ENCODE measurements at places on chromosomes 1 and 21.
A peak's percentile ranks its signal among the peaks of the same experiment; 100 is the strongest.

DNA sequence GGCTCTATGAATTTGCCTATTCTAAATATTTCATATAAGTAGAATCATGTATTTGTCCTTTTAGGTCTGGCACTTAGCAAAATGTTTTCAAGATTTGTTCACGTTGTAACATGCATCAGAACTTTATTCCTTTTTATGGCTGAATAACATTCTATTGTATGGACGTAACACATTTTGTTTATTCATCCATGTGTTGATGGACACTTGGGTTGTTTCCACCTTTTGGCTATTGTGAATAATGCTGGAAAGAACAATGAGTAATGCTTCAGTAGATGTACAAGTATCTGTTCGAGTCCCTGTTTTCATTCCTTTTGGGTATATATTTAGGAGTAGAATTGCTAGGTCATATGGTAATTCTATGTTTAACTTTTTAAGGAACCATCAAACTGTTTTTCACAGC is 24.7 kb downstream of the SLC35A3 start:
- DNase-seq = no peak

DNA sequence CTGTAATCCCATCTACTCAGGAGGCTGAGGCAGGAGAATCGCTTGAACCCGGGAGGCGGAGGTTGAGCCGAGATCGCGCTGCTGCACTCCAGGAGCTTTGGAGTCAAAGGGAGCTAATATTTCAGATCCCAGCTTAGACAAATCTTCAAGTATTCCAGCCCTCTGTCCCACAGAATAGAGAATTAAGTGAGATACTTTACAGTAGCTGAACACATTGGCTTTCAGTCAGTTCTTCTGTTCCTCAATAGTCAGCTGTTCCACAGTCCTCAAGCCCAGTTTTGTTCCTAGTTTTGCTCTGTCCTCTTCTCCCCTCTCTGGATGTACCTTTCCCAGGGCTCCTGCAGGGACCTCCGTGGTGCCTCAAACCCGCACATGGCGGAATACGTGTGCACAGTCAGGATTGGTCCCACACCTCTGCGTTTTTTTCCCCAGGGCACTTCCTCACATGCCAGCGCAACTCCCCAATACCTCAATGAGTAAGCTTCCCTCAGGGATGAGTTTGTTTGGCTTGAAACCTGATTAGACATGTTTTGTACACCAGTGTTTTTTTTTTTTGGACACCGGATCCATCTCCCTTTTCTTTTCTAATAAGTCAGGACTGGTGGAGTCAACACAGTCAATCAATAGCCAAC is 1.2 kb downstream of the MFN2 start:
- DNase-seq = no peak

GRCh38 chr1:230306169-230306568 is 120.0 kb downstream of the PGBD5 start:
- no peak for DNase-seq

DNA sequence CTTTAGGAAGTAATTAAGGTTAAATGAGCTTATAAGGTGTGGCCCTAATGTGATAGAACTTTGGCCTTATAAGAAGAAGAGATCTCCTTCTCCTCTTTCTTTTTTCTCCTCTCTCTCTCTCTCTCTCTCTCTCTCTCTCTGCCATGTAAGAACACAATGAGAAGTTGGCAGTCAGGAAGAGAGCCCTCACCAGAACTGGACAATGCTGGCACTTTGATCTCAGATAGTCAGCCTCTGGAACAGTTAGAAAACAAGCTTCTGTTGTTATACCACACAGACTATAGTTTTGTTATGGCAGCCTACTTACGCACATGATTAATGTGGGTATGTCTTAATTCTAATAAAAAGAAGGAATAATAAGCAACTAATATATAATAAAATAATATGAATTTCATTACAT is 444.2 kb upstream of the LRRC7 start:
- DNase-seq = no peak

- DNase-seq = no peak
Measured at GRCh38 chr1:33735624-33736023, 128.3 kb upstream of the HMGB4 start.

GRCh38 chr1:24849672-24850295 is 80.3 kb downstream of the RUNX3 start:
- DNase-seq = peak; percentile 21

GRCh38 chr1:104746994-104747393 is 997.3 kb downstream of the AMY1C start:
- no peak for DNase-seq

DNA sequence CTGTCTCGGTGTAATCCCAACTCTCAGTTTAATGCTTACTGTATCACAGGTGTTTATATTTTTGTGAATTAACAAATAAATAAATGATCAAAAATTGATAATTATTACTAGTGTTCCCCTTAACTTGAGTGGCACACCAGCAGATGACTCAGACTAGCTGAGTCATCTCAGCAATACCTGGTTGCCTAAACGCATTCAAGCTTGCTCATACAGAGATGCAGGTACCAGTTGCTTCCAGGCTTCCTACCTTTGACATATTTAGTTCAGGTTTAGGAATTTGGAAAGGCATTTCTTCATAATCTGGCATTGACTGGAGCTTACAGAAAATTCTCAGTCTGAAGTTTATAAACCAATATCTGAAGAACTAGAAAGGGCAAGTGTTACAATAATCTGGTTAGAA is 78.9 kb upstream of the LMO4 start:
- no peak for DNase-seq

GRCh38 chr1:179380299-179380698 is 14.5 kb downstream of the AXDND1 start:
- peak; percentile 23 for DNase-seq

GRCh38 chr1:78619446-78619802 is 824 bp upstream of the IFI44L start:
- no peak for DNase-seq

- DNase-seq = no peak
Measured at GRCh38 chr1:2786329-2787162, 14.9 kb downstream of the TTC34 start.

- no peak for DNase-seq
Measured at GRCh38 chr1:115677565-115677964, 35.8 kb downstream of the VANGL1 start.

DNA sequence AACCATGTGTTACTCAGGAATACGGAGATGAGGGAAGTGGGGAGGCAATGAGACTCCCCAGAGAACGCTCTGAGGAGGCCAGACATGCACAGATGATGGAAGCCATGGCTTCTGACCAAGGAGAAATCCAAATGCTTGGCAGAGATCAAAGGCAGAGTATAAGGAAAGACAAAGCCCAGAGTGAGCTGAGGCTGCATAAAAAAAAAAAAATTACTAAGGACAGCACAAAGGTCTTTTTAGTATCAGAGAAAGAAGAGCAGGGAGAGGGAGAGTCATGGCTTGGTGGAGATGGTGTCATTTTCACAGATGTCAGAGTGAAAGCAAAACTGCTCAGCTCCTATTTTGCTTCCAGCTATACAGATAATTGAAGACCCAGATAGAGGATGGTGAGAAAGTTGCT is 8.1 kb upstream of the NCF2 start:
- peak; percentile 15 for DNase-seq

GRCh38 chr1:91730801-91731732 is 154.9 kb downstream of the TGFBR3 start:
- DNase-seq = no peak

DNA sequence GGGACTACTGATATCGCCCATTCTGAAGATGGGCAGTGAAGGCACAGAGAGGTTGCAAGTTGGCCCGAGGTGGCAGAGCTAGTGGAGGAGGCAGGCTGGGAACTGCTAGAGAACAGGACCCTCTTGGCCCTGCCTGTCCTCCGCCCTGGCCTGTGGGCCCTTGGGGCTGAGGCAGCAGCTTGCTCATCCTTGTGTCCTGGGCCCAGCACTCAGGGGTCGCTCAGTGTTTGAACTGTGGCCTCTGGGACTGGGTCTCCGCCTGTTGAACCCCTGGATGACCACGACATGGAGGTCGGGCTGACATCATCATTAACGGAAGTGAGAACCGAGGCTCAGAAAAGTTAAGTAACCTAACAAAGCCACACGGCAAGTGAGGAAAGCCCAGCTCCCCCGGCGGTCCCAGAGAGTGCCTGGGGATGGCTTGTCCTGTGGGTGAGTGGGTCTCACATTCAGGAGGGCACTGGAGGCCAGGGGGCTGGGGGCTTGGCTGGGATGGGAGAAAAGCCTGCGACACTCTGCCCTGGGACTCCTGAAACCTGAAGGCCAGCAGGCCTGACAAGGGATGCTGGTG is 23.0 kb upstream of the DDOST start:
- DNase-seq = no peak

DNA sequence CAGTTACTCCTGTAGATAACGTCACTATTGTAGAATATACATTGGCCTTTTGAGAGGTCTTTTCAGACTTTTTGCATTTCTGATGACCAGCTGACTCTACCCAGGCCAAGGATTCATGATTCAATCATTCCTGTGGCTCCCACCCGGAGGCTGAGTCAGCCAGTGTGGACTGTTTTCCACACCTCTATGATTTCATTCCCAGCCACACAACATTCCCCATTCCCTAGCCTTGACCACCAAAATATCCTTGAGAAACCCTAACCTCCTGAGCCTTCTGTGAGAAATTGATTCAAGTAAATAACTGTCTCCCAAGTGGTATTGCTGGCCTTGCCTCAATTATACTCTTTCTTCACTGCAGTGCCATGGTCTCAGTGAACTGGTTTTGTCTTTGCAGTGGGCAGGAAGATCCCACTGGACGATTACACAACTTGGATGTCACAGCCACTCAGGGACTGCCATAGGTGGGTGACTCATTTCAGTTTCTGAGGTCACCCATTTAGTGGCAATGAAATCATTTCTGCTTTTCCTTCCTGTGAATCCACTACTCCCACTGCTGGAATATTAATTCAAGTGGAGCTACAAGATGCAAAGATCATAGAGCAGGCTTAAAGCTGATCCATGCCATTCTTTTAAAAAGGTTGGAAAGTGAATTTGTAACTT is 518.6 kb upstream of the ZP4 start:
- peak; percentile 21 for DNase-seq

- peak; percentile 91 for DNase-seq
Measured at GRCh38 chr1:109959974-109960744, 24.4 kb upstream of the AHCYL1 start.

DNA sequence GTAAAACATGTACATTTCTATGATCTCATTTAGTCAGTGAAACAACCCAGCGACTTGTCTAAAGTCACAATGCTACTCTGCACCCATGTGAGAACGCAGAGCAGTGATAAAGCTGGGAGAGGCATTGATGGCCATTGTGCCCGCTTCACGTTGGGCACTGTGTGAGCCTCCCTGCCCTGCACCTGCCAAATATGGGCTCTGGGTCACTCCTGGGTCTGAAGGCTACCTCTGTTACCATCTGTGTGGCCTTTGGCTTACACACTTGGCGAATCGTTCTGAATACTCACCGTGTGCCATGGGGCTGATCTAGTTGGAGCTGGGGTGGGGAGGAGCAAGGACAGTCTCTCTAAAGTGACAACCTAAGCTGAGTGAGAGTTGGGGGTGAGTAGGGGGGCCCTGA is 29.9 kb downstream of the PCSK9 start:
- DNase-seq = no peak

All from fibroblast of gingiva (primary cell).